COR-L47 (cell line): ENCODE measurements at places on chromosomes 4 and X.

GRCh38 chrX:100395781-100396180, 14.3 kb downstream of the PCDH19 start:
- DNase-seq: no peak

DNA sequence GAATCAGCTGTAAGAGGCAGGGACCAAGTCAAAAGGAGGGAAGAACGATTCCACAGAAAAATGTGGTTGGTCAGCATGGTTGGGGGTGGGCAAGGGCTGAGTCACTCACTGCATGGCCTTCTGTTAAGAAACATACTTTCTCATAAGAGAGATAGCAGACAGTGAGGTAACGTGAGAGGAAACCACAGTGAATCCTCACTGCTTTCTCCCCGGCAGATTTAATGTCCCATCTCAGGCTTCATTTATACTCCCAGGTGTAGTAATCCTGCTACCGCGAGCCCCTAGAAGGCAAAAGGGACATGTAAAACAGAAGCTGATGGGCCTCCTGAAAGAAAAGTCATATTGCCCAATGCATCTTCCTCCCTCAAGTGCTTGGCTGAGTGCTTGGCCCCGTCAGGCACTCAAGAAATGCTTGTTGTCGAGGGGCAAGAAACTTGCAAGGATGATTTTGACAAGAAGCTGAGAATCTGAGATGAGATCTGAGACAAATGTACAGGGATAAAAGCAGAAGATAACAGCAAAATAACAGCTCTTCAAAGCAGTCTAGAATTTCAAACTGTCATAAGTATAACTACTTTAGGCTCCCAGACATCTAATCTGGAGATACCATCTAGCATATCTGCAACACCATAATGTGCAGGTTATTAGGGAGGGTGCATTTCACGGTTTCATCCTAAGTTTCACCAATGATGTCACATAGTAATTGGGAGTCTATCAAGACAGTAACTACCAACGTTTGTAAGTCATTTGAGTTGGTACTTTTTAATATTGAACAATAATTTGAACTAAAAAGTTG, 40.2 kb downstream of the SH3KBP1 start:
- DNase-seq: no peak

DNA sequence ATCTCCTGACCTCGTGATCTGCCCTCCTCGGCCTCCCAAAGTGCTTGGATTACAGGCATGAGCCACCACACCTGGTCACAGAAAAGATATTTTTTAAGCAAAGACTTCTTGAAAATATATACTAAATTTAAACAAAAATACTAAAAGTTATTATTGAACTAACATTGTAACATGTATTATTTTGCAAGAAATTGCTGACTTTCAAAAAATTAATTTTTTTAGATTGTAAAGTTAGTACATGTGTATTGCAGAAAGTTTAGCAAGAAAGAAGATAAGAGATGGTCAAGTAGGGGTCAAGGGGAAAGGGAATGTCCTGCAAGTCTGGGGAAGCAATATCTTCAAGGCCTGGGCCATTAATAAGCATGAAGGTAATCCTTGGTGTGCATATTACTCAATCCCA, 54.3 kb upstream of the HPGDS start:
- DNase-seq: no peak

GRCh38 chr4:89897867-89898266, 3.2 kb downstream of the MMRN1 start:
- no peak for DNase-seq

DNA sequence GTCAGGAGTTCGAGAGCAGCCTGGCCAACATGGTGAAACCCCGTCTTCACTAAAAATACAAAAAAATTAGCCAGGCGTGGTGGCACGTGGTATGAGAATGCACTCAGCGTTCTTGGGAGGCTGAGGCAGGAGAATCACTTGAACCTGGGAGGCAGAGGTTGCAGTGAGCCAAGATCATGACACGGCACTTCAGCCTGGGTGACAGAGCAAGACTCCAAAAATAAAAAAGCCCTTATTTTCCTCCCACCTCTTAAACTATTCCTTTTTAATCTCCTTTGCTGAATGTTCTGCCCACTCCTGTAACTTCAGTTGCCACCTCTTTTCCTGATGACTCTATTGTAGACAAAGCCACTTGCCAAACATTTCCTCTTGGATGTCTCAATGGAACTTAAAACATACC, 72.6 kb downstream of the TAF1 start:
- no peak for DNase-seq

GRCh38 chr4:85398276-85398675, 76.7 kb upstream of the ARHGAP24 start:
- no peak for DNase-seq

- no peak for DNase-seq
Observed at GRCh38 chrX:69163936-69164741, 1.1 kb downstream of the PJA1 start.

- DNase-seq: no peak
Observed at GRCh38 chr4:134132086-134132783, 69.4 kb downstream of the PABPC4L start.

DNA sequence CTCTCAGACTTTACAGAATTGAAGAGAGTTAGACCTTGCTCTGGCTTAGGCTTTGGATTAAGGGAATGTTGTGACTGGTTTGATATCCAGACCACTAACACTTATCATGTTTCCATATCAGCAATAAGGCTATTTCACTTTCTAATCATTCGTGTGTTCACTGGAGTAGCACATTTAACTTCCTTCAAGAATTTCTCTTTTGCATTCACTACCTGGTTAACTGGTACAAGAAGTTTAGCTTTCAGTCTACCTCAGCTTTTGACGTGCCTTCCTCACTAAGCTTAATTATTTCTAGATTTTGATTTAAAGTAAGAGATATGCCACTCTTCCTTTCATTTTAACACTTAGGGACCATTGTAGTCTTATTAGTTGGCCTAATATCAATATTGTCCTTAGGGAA, 62.6 kb downstream of the CASP6 start:
- DNase-seq: no peak

- no peak for DNase-seq
Observed at GRCh38 chr4:41839916-41840854, 91.7 kb upstream of the PHOX2B start.

DNA sequence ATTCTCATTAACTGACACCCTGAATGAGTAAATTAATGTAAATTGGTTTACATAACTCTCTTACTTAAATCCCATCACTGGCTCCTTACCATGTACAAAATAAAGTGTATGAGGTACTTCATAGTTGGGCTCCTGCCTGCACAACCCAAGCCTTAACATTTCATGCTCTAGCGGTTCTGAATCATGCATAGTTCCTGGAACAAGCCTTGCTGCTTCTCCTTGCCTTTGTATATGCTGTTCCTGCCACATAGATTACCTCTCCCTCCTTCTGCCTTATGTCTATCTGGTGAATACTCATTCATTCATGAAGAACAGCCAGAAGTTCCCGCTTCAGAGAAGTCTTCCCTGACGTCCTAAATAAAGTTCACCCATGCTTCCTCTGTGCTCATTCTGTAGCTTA, 594.7 kb downstream of the SMARCA1 start:
- DNase-seq: no peak

- no peak for DNase-seq
Observed at GRCh38 chr4:153808175-153808574, 19.3 kb upstream of the SFRP2 start.

DNA sequence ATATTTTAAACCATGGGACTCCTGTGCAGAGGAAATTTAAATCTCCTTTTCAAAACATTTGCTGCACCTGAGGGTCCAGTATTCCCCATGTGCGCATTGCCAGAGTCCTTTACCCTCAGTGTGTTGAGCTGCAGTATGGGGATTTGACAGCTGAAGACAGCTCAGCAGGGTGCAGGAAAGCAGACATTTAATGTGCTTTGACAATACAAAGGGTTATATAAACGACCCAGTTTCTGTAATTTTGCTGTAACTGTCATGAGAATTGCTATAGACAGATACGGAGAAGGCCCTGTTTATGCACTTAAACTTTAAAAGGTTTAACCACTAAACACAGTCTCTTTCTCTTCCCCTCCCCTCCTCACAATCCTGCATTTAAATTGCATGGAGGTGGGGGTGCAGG, 393.4 kb downstream of the MID1IP1 start:
- no peak for DNase-seq

- no peak for DNase-seq
Observed at GRCh38 chr4:173478201-173478912, 51.7 kb downstream of the HAND2 start.

- DNase-seq: no peak
Observed at GRCh38 chr4:121139533-121140222, 24.4 kb downstream of the TNIP3 start.

DNA sequence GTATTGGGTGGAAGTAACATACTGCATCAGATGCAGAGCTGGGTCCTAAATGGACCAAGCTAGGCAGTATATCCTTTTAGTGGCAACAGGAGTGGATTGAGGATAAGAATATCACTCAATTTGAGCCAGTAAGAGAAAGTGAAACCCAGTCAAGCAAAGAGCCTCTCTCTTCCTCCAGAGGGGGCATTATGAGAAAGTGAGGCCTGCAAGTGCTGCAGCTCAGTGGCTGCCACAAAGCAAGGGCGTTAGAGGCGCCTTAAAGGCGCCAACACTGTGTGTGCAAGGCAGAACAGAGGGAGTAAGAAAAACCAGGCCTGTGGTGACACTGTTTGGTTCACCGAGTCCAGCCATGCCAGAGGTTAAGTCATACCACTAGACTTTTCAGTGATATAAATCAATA, 17.5 kb downstream of the STX18 start:
- DNase-seq: no peak

GRCh38 chr4:23584024-23584423, 305.8 kb downstream of the PPARGC1A start:
- DNase-seq: no peak

DNA sequence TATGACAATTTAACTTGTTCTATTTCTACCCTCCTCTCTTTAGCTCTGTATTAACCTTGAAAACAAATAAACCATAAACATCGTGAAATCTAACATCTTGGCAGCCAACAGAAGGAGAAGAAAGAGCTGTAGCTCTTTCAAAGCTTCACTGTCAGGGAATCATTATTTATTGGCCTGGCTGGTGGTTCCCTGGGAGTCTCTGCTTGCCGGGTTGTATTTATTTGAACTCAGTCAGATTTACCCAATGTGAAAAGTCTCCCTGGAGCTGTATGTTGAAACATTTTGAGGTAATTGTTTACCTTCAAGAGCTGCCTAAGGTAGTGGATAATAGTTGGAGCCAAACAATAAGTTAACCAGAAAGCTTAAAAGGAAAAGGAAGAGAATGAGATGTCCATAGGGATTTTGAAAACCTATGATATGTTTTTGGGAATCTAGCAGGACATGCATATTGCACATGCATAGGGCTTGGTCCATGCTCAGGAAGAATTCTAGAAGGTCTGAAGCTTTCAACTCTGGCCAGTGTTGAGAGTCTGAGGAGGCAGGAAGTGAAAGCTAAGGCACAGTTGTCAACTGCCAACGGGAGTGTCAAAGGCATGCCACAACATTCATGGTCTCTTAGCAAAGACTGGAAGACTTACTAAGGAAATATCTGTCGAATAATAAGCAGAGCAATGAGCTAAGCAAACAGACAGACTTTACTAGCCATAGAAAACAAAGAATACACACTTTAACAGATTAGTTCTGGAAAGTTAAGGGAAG, 621.6 kb downstream of the PCDH7 start:
- DNase-seq: no peak

- no peak for DNase-seq
Observed at GRCh38 chr4:74317616-74318246, 9.5 kb downstream of the EPGN start.

- DNase-seq: no peak
Observed at GRCh38 chr4:40524366-40525041, 105.2 kb downstream of the RBM47 start.
